ENCODE measurements at places on chromosomes 6 and 20. TPM values are rescaled to one million over a fixed set of nuclear protein-coding genes. Genes with fewer than 3 reads are reported as not detected.

LY6G6C gene
- 0.63 TPM for polyA plus RNA-seq

DNA sequence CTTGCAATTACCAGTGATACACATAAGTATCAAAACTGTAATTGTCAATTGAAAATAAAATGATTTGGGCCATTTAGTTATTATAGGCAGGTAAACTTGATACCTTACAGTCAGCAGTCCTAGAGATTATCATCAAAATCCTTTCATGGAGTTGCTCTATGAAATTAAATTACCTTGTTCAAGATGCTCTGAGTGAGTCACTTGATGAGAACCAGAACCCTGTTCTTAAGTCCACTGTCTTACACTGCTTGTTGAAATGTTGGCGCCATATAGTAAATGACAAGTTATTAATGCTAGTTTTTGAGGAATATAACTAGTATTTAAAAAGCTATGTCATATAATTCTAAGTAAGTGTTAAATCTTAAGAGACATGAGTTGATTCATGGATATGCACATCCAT, 37.2 kb upstream of the BAG2 start:
- DNase-seq = no peak

DNA sequence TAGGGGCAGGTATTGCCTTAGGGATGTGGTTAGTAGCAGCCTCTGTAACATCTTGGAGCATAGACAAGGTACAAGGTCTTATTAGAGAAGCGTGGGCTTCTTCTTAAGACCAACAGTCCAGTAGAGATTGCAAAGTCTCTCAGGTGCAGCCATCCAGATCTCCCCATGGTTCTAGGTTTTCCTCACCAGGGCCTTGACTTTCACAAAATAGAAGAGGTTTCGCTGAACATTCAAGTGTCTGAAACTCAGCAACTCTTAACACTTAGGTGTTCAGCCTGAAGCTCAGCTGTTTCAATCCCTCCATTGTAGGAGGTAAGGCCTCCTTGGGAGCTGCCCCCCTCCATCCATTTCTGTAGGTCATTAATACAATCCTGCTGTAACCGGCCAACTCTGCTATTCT, 44.4 kb downstream of the GOPC start:
- DNase-seq = no peak

NMBR gene
- 0.32 TPM for polyA plus RNA-seq

DNA sequence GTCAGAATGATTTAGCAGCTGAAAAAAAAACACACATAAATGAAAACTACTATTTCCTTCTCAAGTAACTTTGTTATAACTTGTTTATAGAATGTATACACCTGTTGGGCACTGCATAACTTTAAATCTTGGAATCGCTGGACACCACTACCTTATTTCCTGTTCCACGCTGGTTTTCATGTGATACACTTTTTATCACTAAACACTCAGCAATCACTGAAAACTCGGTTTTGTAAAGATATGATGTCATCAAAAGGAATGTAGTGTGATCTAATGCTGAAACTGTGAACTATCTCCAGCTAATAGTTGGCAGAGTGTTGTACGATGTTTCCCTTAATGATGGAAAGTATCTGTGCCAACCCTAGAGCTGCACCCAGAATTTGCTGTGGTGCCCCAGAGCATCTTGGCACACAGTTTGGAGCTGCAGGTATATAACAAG, 127.9 kb downstream of the BACH2 start:
- no peak for DNase-seq

PRR18 gene
- polyA plus RNA-seq = 0.20 TPM

MKKS gene
- polyA plus RNA-seq = 36.3 TPM

FBXO9 gene
- 93.1 TPM for polyA plus RNA-seq

DNA sequence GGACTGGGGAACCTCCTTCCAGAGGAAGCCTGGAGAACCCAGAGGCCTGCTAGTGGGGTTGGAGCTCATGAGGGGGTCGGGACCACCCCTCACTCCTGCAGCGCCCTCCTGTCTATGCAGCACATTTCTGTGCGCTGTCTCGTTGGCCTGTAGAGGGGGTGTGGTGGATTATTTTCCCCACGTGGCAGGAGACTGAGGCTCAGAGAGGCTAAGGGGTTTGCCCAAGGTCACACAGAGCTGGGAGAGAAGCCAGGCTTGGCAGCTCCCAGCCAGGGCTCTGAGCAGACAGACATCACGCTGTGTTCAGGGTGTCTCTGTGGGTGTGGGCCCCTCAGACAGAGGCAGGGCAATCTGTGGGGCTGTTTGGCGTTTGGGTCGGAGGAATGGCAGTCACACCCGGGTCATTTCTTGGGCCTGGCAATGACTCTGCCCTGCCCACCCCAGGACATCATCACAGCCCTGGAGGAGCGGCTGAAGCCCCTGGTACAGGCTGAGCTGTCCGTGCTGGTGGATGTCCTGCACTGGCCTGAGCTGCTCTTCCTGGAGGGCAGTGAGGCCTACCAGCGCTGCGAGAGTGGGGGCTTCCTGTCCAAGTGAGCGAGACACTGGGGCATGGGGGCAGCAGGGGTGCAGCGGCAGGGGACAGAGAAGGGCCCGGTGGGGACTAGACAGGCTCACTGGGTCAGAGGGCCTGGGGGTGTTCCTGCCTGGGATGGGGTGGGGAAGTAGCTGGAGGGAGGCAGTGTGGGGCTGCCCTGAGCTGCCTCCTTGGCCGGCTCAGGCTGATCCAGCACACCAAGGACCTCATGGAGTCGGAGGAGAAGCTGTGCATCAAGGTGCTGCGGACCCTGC, 27.7 kb downstream of the UQCC2 start:
- no peak for DNase-seq

DNA sequence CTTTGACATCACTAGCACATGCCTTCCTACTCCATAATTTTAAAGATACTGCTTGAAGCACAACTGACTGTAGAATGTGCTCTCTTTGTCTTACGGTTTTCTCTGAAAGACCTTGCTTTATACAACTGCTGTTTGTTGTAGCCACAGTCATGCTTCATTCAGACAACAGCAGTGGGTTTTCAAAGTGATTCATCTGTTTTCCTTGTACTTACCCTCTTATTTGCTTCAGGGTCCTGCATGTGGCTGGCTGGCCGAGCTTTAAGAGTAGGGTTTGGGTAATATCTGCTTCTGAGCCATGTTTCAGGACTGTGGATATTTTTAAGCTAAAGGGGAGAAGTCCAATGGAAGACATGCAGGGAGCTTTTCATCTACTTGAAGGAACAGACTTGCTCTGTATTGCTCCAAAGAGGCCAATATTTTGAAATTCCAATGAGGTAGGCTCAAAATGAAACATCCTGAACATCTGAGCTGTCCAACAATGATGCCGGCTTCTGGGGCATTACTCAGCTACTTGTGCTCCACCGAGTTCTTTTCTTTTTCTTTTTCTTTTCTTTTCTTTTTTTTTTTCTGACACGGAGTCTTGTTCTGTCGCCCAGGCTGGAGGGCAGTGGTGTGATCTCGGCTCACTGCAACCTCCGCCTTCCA, 160.2 kb upstream of the SGK1 start:
- no peak for DNase-seq

DNA sequence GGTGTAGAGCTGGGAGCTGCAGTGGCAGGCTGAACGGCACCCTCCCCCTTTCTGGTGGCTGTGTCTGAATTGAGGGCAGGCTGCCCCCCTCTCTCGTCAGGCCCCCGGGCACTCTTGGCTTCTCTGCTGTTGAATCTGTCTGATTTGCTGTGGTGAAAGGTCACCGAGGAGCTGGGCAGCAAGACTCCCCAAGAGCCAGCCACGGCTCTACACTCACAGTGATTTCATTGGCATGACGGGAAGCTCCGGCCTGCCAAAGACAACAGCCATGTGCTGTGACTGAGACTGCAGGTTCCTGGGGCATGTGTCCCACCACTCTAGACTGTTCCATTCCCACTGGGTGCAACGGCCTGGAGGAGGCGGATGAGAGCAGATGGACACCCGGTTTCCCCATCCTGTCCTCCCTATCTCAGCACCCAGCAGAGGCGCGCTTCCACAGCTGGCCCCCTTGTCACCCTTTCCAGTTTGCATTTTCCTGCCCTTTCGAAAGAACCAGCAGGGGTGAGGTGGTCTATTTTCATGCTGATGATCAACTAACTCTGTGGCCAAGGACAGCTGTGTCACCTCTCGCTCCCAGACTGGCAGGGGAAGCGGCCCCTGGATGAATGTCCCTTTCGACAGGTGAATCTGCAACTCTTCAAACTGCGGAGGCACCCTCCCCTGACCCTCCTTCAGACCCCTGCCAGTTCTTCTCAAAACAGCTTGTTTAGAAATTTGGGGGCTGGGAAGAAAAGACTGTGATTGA, 2.2 kb downstream of the APCDD1L start:
- DNase-seq = no peak

DNA sequence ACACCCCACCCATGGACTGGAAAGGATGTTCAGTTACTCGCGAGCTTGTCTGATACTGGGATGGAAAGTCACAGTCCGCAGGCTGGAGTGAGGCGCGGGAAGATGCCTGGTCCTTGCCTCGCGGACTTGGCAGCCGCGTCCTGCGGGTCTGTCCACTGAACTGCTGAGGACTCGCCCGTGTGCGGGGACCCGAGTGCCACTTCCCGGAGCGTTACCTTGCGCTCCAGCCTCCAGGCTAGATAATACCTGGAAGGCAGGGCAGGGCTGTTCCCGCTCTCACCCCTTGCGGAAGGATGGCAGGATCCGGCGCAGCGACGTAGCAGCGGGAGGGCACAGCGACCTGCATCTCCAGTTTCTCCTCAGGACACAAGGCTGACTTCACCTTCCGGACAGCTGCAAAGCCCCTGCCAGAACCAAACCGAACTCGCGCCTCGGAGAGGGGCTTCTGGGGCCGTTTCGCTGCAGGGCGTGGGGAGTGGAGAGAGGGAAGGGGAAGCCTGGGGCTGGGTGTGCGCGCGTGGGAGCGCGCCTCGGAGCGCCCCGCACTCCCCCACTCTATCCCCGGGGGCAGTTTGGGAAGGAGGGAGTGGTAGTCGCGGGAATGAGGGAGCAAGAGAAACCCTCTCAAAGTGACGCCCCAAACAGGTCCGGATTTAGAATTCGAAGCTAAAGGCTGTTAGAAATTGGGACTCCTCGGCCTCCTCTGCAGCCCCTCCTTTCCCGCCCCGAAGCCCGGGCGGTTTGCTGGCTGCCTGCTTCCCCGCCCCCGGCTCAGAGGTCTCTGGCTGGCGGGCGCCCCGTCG, at the start of gene KCNQ5:
TSS of gene KCNQ5 (plus strand) at position 774 of the 803 bp plus-strand sequence.
- no peak for DNase-seq

CCN6 gene
- 2.7 TPM for polyA plus RNA-seq

GRCh38 chr20:44157061-44157460, 29.9 kb downstream of the JPH2 start:
- no peak for DNase-seq

COQ3 gene
- polyA plus RNA-seq = 13.2 TPM

DNA sequence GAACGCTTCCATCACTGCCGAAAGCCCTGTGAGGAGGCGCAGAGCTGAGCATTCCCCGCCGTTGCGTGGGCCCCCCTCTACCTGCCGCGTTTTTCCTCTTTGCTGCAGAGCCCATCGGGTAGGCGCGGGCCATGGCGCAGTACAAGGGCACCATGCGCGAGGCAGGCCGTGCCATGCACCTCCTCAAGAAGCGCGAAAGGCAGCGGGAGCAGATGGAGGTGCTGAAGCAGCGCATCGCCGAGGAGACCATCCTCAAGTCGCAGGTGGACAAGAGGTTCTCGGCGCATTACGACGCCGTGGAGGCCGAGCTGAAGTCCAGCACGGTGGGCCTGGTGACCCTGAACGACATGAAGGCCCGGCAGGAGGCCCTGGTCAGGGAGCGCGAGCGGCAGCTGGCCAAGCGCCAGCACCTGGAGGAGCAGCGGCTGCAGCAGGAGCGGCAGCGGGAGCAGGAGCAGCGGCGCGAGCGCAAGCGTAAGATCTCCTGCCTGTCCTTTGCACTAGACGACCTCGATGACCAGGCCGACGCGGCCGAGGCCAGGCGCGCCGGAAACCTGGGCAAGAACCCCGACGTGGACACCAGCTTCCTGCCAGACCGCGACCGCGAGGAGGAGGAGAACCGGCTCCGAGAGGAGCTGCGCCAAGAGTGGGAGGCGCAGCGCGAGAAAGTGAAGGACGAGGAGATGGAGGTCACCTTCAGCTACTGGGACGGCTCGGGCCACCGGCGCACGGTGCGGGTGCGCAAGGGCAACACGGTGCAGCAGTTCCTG, 693 bp downstream of the FAM50B start:
- no peak for DNase-seq

DNA sequence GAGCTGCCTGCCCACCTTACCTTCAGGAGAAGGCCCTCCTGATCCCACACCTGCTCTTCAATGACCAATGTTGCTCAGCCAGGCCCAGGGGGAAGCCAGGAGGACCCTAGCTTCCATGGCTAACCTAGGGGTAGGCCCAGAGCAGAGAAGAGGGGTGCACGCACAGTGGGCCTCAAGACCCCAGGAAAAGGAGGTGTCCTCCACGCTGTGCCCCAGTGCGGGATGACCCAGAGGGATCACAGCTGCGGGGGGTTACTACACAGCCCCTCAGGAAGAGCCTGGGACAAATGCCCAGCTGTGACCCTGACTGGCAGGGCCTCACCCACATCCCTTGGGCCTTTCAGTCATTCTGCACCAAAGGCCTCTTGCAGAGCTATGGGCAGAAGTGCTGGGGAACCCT, 31.6 kb upstream of the APMAP start:
- DNase-seq = no peak

GRCh38 chr6:114955363-114955762, 612.5 kb upstream of the HS3ST5 start:
- no peak for DNase-seq

- no peak for DNase-seq
These were observed 234.1 kb downstream of the SLC35F1 start for GRCh38 chr6:118141211-118141610.

DNA sequence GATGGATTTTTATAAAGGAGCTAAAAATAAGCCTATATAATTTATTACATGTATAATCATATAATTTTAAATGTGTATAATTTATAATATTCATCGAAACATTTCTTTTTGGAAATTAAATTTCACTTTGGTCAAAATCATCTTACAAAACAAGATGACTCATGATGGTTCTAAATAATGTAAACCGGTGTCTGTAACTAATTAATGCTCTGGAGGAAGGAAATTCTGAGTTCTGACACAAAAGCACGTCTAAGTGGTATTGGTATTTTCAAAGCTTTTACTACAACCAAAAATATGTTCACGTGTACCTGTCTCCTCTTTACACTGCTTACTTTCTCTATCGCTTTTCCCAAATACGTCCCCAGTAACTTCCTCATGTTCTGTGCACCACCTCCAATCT, 134.1 kb downstream of the MTHFD1L start:
- no peak for DNase-seq

DNA sequence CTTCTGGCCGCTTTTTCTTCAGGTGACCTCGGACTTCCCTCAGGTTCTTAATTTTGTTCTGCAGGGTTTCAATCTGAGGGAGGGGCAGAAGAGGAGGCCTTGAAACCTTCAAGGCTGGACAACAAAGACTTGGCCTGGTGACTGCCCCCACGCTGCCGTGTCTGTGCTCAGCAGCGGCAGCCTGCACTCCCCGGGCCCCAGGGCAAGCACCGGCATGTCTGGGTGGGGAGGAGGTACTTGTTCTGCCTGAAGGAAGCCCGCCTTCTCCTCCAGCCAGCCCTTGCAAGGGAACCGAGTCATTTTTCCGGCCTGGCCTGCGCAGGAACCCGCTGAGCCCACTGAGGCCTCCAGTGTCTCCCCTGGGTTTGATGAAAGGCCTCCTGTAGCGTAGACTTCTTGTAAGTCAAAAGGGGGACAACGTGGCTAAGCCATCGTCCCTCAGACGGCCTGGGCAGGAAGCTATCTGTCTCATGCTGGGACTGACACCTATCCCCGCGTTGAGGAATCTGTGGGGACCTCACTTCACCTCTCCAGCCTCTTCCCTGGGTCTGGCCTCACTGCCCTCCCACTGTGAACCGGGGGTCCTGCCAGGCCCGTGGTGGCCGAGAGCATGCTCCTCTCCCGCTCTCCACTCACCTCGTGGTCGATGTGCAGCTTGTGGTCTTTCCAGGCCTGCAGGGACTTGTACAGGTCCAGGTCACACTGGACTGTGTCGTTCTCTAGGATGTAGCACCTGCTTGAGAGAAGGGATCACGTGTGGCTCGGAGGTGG, 119.9 kb downstream of the SULF2 start:
- no peak for DNase-seq
